Brain (organoid and tissue), 16 donors: ENCODE measurements at places on chromosomes 2 and 18. TPM values are rescaled to one million over a fixed set of nuclear protein-coding genes. Genes with fewer than 3 reads are reported as not detected.

Gene MREG
- 8.5 TPM for polyA plus RNA-seq

Gene LCT
- not detected for polyA plus RNA-seq

Gene HOXD11
- polyA plus RNA-seq = 5.1 TPM

Gene FZD7
- 5.3 TPM for polyA plus RNA-seq

Gene B3GNT7
- polyA plus RNA-seq = 3.4 TPM
